ENCODE measurements at places on chromosomes 3 and 15.

DNA sequence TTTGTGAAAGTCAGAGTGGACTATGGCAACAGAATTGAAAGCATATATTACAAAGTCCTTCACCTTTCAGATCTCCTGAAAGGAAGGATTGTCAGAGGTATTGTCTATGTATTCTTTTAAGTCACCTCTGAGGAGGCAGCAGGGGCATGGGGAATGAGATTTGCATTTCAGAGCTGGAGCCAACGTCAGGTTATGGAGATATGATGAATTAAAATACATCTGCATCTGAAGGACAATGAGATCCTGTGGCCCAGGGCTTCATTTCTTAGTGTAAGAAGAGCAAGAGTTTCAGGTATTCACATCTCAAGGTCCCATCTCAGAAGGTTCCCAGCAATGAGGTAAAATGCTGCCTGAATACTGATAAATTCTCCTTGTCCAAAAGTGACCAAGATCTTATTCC is 695.8 kb downstream of the TUSC7 start:
- no peak for DNase-seq

GRCh38 chr3:196215493-196216020 is 777 bp upstream of the SLC51A start:
- DNase-seq: no peak

DNA sequence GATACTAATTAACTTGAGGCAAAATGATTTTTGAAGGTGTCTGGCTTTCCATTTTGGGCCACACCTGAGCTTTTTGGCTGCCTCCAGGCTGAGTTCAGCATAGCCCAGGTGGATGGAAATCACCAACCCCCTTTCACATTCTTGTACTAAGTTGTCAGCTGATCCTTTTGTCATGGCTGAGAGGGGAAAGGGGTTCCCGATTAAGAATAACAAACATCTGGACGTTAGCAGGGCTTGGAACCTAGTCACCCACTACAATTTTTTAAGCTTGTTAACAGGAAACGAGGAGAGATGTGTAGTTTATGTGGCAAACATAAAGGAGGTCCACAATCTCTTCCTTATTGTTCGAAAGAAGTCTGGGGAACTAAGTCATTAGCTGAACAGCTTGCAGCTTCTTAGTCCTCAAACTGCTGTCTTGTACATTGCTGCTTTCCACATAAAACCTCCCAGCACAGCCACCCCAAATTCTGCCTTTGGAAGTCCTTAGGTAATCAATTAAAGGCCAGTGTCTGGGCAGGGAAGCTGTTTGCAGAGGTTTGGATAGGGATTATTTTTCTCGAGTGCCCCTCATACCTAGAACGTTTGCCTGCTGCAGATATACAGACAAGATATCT is 5.0 kb downstream of the NR2F2 start:
- DNase-seq: no peak

DNA sequence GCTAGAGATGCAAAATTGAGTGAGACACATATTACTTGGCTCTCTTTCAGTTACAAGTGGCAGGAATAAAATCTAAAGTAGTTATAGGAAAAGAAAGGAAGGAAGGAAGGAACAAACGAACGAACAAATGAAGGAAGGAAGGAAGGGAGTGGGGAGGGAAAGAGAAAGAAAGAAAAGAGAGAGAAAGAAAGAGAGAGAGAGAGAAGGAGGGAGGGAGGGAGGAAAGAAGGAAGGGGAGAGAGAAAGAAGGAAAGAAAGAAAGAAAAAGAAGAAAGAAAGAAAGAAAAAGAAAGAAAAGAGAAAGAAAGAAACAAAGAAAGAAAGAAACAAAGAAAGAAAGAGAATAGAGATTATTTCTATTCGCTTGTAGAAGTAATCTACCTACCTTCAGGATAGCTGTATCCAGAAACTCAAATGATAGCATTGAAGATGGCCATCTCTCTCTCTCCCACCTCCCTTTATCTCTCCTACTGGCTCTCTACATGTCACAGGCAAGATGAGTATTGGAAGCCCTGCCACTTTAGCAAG is 229.7 kb upstream of the TLE3 start:
- DNase-seq: no peak

DNA sequence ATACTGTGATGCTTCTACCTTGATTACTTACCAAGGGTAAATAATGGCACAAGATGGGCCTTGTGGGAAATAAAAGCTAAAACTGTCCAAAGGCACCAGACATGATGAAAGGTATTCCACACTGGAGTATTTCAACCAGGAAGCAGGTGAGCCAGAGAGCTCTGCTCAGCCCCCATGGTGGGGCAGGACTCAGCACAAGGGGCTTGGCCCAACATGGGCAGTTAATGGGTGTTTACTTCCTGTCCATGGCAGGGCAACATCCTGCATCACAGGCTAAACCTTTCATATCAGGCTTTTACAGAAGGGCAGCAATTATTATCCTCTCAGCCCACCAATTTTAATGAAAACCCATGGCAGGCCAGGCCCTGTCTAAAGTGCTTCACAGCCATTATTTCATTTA is 38.2 kb downstream of the MAGI1 start:
- DNase-seq: no peak

GRCh38 chr3:134597390-134597970 is 53.3 kb downstream of the KY start:
- no peak for DNase-seq

GRCh38 chr3:64157150-64158035 is 67.9 kb downstream of the PRICKLE2 start:
- no peak for DNase-seq

- peak; percentile 47 for DNase-seq
Observed at GRCh38 chr3:15310491-15311370, 21.7 kb downstream of the SH3BP5 start.

GRCh38 chr3:16909802-16910201 is 25.0 kb downstream of the PLCL2 start:
- no peak for DNase-seq
